ENCODE measurements at places on chromosomes 7 and 10.
A peak's percentile ranks its signal among the peaks of the same experiment; 100 is the strongest.

DNA sequence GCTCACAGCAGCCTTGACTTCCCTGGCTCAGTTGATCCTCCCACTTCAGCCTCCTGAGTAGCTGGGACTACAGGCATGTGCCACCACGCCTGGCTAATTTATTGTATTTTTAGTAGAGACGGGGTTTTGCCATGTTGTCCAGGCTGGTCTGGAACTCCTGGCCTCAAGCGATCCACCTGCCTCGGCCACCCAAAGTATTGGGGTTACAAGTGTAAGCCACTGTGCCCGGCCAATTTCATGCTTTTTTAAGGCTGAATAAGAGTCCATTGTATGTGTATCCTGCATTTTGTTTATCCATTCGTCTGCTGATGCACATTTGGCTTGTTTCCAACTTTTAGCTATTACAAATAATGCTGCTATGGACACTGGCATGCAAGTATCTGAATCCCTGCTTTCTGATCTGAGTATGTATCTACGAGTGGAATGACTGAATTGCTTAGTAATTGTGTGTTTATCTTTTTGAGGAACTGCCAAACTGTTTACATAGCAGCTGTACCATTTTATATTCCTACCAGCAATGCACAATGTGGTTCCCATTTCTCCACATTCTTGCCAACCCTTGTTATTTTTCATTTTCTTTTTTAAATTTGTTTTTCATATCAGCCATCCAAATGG lies 37.3 kb upstream of the TPST1 start:
- DNase-seq, result peak; percentile 70

DNA sequence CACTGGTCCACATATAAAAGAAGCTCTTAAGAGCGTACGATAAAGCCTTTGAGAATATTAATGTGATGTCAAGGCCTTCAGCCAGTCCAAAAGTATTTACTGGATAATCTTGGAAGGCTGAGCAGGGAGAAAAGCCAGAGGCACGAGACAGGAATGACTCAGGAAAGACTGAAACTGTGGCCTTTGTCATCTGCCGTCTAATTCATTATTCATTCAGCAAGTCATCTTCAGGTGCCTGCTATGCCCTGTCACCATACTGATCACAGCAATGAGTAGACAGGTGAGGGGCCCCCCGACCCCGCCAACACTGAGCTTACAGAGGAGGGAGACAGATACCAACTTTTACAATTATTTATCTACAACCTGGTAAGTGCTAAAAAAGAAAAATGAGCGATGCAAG lies 78.9 kb downstream of the VOPP1 start:
- peak; percentile 70 for DNase-seq

DNA sequence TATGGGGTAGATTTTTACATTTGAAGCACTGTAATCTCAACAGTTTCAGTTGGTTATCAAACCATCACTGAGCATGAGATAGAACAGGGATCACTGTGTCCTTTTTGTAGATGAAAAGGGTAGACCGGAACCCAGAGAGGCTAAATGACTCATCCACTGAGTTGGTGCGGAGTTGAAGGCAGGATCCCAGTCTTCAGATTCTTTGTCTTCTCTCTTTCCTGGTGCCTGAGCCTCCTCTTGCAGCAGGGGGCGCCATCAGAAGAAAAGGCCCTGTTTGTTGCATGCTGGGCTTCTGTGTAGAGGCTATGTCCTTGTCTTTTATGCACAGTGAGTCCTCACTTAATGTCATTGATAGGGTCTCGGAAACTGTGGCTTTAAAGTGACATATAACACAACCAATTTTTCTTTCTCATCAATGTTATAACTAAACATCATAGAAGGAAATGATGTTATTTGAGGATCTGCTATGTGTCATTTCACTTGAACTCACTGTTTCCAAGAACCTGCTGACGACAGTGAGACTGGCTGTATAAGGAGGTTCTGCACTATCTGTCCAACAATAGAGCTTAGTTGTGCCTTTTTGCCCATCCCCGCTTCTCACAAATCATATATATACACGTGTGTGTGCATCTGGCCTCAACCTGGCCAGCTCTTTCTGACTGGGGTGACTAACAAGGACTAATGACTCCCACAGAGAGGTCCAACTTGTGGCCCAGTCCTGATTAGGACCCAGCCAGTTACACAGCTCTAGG lies 14.3 kb downstream of the ZNF282 start:
- DNase-seq, result peak; percentile 42

GRCh38 chr7:128963327-128963757 lies 25.6 kb downstream of the IRF5 start:
- DNase-seq, result no peak

- peak; percentile 32 for DNase-seq
Observed at GRCh38 chr10:49534670-49535381, 4.1 kb downstream of the ERCC6 start.

GRCh38 chr7:80026766-80027165 lies 107.9 kb upstream of the GNAI1 start:
- DNase-seq, result no peak

DNA sequence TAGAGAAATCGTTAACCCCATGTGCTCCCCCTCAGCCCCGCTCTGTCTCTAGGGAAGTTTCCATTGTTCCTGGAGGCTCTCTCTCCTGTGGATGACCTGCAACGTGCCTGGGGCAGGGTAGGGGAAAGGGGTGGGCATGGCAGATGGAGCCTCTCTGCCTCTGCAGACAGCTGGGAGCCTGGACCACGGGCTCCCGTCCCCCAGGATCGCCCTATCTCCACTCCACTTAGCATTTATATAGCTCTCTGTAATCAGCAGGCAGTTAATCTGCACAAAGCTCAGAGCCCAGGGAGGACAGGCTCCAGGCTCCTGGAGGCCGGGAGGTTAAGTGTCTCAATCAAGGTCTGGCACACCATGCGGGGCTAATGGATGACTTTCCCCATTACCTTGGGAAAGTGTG lies 369.7 kb downstream of the PLXNA4 start:
- DNase-seq, result no peak

DNA sequence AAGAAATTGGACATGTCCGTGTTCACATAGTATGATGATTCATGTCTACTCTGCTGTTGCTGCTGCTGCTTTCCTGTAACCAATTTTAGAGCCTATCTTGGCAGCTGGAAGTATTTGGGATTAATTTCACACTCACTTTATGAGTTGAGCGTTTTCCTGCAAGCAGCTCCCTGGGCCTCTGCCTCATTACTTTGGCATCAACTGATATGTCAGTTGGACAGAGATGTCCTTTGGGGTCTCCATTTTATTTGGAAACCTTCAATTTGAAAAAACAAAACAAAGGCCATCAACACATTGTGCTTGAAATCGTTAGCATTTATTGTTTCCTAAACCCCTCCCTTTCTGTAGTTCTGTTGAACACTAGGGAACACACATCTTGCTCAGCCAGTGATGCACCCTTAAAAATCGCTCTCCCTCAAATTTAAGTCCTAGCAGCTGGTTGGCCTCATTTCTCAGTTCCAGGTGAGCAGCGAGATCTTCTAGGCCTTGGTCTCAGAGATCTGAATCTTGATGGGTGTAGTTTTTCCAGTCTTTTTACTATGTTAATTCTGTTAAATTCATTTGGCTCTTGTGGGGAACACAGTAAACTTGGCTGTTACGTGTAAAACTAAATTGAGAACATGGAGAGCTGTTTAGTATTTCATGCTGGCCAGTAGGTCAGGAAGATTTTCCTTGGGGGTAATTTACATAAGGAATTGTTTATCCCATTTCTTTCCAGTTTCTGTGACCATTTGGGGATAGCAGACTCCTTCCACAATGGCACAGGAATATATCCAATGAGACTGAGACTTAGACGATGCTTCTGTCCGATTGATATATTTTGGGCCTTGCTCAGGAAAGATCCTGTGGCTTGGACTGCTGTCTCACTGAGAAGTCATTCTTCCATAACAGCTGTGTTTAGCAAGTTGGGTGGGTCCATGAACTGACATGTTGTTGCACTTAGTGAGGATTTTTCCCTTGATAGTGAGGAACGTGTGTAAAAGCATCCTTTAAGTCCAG lies 371.6 kb downstream of the BBS9 start:
- DNase-seq, result no peak

DNA sequence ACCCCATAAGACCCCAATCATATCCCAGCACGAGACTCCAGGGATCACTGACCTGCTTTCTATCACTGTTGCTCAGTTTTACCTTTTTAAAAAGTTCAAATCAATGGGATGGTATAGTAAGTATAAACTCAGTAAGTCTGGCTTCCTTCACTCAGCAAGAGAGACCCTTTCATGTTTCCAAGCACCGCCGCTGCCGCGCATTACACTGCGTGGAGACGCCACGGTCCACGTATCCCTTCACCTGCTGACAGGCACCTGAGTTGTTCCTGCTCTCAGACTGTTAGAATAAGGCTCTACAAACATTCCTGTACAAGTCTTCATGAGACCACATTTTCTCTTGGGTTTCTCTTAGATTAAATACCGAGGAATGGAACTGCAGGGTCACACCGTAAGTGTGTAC lies 28.3 kb downstream of the MAD1L1 start:
- DNase-seq, result no peak

DNA sequence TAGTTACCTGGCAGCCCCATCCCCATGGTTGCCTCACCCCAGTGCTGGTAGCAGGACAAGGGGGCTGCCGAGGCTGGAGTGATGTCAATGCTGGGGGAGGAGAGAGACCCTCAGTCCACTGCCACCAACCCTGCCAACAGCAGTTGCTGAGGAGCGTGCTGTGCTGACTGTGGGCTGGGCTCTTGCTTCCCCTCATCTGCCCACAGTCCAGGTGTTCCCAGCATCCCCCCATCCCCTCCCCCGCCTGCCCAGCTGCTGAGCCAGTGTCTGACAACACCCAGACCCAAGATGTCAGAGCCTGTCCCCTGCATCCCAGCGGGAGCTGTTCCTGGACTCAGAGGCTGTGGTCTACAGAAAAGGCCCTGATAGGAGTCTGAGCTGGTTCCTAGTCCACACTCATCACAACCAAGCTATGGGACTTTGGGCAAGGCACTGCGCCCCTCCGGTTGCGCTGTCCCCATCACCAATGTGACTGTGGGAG lies 14.6 kb upstream of the PSAP start:
- DNase-seq, result no peak

DNA sequence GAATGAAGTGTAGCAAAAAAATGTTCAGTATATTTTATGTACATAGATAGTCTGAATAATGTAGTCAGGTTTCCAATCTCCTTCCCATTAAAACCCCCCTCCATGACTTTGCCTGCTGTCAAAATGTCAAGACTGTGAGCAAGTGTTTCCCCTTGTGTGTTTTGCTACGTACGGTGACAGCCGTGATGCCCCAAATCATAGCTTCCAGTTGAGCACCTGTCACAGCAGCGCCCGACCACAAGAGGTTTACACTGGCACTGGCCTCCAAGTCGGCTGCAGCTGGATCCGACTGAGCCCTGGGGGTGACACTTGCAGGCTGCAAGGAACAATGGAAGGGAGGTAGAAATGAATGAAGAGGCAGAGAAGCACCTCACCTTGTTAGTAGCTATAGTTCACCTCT lies 62.3 kb downstream of the LAMB4 start:
- DNase-seq, result no peak

DNA sequence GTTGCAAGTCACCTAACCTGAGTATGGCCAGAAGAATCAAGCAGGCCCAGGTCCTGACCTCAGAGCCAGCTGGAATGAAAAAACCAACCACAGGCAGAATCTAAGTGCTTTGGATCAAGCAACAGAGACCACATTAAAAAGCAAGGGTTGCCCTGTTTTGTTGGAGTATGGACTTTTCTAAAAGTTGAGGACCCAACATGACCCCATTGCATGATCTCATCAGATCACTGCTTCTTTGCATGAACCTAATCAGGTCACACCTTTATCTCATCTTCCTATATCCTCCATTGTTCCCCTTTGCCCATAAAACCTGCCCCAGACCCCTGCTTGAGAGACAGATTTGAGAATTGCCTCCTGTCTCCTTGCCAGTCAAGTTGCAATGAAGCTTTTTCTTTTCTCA lies 11.6 kb upstream of the SNX10 start:
- DNase-seq, result no peak

Measured in foreskin keratinocyte (primary cell).